Posterior vena cava (tissue), 2 donors: ENCODE measurements at places on chromosomes 7 and 10. TPM values are rescaled to one million over a fixed set of nuclear protein-coding genes. Genes with fewer than 3 reads are reported as not detected.
A peak's percentile ranks its signal among the peaks of the same experiment; 100 is the strongest.

DNA sequence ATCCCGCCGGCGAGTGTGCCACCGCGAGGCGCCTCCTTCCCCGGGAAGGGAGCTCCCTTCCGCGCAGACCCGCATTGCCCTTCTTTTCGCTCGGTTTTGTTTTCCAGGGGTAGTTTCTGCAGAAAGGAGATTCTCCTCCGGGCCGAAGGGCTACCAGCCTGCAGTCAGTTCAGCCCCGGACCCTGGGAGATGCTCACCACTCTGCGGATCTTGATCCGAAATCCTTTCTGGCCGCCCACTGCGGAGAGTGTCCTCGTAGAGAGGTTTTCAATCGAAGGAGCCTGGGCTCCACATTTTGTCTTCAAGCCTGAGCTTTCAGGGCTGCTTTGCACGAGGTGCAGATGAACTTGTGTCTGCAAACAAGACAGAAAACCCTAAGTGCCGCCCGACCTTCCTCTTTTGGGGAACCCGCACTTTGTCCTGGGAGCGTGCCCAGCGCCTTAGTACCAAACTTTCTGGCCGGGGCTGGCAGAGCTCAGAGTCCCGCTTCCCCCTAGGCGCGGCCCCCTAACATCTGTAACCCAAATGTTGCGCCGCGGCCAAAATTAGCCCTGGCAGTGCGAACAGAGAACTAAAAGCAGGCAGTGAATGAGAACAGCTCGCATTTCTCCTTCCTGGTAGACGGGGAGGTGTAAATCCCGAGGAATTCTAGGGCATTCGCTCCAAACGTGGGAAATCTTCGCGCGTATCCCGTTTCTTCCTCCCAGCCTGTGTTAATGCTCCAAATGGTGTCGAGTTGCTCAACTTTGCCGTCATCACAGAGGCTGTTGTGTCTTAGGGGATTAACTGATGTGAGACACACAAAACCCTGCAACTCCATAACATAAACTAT lies 6.7 kb upstream of the EN2 start:
- peak; percentile 71 for DNase-seq

DNA sequence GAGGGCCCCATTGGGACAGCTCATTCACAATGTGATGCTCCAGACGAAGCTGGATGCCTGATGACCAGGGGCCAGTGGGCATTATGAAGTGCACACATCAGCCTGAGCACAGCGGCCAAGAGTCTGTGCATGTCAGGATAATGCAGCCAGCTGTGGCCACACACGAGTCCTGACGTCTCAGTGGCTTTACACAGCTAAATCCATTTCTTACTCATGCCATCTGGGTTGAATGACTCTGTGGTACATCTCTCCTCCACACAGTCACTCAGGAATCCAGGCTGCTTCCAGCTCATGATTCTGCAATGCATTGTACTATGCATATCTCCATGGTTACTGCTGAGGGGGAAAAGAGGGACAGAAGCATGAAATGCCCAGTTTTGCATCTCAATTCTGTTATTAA lies 123.6 kb downstream of the PRLHR start:
- no peak for DNase-seq

GRCh38 chr10:96513698-96514561 lies at the start of gene TLL2:
Gene TLL2 (minus strand): TSS chr10:96513926. CDS start chr10:96513685, 241 bp downstream.
- peak; percentile 94 for DNase-seq

GRCh38 chr7:135971366-135971725 lies 5.8 kb downstream of the MTPN start:
- no peak for DNase-seq

DNA sequence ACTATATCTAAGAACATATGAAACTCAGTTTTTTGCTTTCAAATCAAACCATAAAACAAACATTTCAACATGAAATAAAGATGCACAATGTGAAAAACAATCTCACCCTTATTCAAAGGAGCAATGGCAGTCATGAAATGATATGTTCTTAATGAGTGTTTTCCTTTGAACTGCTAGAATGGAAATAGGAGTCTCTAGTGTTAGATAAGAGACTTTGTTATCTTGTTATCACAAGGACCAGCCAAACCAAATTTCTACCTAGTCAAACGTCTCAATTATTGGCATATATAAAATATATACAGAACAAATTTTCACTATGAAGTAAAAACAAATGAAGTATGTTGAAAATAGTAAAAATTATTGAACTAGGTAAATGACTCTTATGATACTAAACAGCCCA lies 1.2 kb downstream of the VPS41 start:
- DNase-seq, result no peak

DNA sequence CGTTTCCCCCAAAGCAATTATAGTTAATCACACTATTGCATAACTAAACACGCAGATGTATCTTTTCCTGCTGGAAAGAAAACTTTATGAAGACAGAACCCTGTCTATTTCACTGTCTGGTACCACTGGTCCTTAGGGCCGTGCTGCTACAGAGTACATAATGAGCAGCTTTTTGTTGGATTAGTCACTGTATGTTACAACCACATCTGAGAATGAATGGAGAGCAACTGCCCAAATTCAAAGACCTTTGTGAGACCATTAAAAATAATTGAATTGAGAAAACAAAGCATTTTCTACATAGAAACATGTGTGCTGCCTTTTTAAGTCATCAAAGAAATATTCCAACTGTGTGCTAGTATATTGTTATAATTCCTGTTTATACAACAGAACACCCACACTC lies 111.3 kb upstream of the SORCS1 start:
- no peak for DNase-seq

- DNase-seq, result no peak
Measured at GRCh38 chr7:19520392-19520791, 188.4 kb downstream of the POLR1F start.

DNA sequence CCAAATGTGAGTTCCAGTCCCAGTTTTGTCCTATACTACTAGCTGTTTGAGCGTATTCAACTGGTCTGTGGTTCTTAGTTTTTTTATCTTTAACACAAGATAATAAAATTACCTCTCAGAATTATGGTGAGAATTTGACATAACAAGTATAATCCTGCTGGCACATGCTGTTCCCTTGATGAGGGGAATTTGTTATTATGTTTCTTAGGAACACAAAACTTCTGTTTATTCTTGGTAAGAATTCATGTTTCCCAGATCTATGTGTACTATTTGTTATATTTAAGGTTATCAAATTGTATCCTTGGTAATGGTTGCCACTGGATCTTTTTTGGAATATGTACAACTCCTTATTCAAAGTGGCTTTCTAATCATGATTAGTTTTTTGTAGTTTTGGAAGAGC lies 335.6 kb downstream of the ADK start:
- DNase-seq, result no peak

- DNase-seq, result no peak
Measured at GRCh38 chr7:155375337-155376277, 77.9 kb downstream of the INSIG1 start.

- no peak for DNase-seq
Measured at GRCh38 chr10:20614911-20615310, 282.2 kb downstream of the NEBL start.

- no peak for DNase-seq
Measured at GRCh38 chr7:141920281-141920680, 4.1 kb downstream of the OR9A4 start.

DNA sequence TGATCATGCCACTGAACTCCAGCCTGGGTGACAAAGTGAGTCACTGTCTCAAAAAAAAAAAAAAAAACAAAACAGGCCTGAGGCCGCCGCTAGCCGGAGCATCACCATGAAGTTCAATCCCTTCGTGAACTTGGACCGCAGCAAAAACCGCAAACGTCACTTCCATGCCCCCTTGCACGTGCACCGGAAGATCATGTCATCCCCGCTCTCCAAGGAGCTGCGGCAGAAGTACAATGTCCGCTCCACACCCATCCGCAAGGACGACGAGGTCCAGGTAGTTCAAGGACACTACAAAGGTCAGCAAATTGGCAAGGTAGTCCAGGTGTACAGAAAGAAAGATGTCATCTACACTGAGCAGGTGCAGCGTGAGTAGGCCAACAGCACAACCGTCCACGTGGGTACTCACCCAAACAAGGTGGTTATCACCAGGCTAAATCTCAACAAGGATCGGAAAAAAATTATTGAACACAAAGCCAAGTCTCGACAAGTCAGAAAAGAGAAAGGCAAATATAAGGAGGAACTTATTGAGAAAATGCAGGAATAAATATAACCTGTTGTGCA lies 17.5 kb upstream of the RUFY2 start:
- DNase-seq, result no peak

GRCh38 chr10:3889961-3890522 lies 105.0 kb upstream of the KLF6 start:
- no peak for DNase-seq

GRCh38 chr7:155469-155900 lies 36.9 kb upstream of the FAM20C start:
- peak; percentile 38 for DNase-seq

GRCh38 chr7:155355745-155356144 lies 58.1 kb downstream of the INSIG1 start:
- peak; percentile 43 for DNase-seq

- DNase-seq, result no peak
Measured at GRCh38 chr7:78473021-78473420, 674.4 kb downstream of the PHTF2 start.

DNA sequence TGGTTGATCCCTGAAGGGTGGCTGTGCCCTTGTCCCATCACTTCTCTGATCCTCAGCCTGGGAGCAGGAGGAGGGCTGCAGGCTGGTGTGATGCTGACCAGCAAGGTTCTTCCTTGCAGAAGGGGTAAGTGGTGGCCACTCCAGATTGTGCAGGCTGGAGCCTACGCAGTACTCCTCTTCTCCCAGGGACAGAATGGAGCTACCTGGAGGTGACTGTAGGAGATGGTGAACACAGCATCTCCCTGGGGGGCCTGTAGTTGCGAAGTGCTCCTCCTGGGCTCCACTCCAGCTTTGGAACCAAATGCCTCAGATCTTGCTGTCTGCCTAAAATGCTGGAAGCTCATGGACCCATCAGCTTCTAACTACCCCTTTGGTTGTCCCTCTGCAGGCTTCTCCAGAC lies 323.6 kb upstream of the PODXL start:
- DNase-seq, result no peak

- DNase-seq, result no peak
Measured at GRCh38 chr7:47739301-47739875, 157.5 kb upstream of the TNS3 start.

GRCh38 chr7:141700848-141701371 lies 1.1 kb downstream of the DENND11 start:
- peak; percentile 70 for DNase-seq

DNA sequence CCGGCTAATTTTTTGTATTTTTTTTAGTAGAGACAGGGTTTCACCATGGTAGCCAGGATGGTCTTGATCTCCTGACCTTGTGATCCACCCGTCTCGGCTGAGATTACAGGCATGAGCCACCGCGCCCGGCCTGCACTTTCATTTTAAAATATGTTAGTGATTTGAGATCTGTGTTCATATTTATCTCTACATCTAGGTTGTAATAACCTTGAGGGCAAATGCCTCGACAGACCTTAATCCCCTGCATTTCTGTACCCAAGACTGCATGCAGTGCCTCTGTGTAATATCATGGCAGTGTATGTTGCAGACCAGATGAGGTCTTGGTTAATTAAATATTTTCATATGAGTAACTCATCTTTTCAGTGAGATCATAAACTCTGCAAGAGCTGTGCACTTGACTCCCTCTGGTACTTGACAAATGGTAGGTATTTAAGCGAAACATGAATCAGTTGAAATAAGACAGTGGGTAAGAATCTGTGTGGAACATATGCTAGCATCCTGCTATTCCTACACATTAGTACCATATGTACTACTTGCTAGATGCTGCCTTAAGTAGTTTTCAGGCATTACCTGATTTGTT lies 673.9 kb upstream of the ANKRD30A start:
- no peak for DNase-seq

GRCh38 chr10:96967847-96968246 lies 135.7 kb downstream of the LCOR start:
- no peak for DNase-seq

GRCh38 chr7:142389544-142389943 lies 131.7 kb upstream of the PRSS58 start:
- DNase-seq, result no peak

DNA sequence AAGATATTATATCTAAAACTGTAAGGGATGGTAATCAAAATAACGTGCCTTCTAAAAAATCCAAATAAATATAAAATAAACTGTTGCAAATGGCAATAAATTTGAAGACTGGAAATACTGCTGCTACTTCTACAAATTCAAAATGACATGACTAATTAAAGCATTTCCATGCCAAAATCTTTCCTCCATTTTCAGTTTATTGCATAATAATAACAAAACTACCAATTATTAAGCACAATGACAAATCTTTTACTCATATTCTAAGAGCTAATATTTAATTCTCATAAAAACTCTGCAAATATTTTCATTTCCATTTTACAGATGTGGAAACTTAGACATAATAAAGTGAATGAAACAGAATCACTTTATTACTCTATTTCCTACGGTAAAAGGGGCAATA lies 38.8 kb upstream of the NEBL start:
- DNase-seq, result no peak

- DNase-seq, result no peak
Measured at GRCh38 chr7:134757938-134758337, 21.5 kb upstream of the CALD1 start.

GRCh38 chr7:16420329-16420648 lies 1.0 kb downstream of the CRPPA start:
- no peak for DNase-seq

DNA sequence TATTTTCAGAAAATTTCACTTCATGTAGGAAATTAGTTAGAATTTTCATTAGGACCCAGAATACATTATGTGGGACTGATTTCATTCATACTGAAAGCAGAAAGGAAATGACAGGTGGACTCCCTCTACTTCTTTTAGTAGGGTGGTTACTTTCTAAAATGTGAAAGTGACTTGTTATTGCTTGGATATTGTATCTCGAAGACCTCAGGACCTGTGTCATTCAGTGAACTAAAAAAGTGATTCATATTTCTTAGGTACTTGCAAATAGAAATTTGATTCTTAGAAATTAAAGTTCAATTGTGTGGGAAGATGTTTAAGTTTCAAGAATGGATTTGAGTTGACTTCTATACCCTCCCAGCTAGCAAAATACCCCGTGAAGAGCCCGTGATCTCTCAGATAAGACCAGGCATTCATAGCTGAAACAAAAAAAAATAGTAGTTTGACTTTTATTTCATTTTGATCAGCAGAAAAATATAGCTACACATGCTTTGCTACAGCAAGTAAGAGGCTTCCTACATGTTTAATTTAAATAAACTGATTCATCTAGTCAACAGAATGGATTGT lies 1037.1 kb downstream of the GATA3 start:
- no peak for DNase-seq

DNA sequence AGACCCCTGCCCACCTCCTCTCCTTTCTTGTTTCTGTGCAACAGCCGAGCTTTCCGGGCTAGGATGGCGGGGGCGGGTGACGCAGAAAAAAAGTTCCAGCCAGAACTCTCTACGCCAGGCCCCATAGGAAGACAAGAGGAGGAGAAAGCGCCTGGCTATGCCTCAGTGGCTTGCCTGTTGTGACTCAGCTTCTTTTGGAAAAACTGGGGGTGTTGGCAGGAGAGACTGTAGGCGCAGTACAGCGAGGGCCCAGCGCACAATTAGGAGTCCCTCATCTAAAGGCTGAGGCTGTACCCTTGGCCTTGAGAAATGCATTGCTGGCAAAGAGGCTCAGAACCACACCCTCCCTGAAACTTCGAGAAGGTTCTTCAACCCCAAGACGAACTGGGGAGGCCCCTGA lies 28.0 kb upstream of the KPNA7 start:
- DNase-seq, result no peak

- DNase-seq, result no peak
Measured at GRCh38 chr10:7808686-7809267, 9.5 kb upstream of the TAF3 start.

The KMT2E gene
- total RNA-seq, result 79.7 TPM

The RNF32 gene
- not detected for total RNA-seq

The ACTL6B gene
- total RNA-seq, result not detected

The GHRHR gene
- total RNA-seq, result not detected

The GTPBP10 gene
- 21.0 TPM for total RNA-seq

The CTNNA3 gene
- 5.3 TPM for total RNA-seq

The CYP3A4 gene
- not detected for total RNA-seq

The SPDYE5 gene
- not detected for total RNA-seq
